Pancreas (tissue), 10 donors: ENCODE measurements at places on chromosomes 2 and 18. TPM values are rescaled to one million over a fixed set of nuclear protein-coding genes. Genes with fewer than 3 reads are reported as not detected.

DNA sequence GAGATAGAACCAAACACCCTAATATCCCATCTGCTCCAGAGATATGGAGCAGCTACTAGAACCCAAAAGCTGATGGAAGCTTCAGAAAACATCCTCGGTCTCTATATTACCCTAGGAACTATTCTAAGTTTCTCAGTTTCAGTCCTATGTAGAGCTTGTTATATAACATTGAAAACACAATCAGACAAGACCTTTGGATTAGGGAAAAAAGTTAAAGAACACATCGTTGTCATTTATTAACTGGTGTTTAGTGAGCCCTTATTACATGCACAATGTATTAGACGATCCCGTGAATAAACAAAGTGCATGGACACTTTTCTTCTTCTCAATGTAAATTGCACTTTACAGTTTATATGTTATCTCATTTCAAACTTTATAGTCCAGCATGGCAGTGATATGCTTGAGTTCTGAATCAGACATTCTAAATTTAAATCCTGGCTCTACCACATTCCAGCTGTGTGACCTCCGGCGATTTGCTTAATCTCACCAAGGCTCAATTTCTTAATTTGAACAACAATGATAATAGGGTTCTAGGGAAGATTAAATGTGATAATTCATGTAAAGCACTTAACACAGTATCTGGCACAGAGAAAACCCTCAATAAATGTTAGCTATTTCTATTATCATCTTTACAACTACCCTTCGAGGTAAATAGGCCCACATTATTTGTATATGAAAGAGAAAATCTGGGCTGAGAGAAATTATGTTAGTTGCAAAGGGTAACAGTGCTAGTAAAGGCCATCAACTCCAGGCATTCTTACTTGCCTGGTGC, 83.6 kb upstream of the PIK3C3 start:
- DNase-seq, result no peak

DNA sequence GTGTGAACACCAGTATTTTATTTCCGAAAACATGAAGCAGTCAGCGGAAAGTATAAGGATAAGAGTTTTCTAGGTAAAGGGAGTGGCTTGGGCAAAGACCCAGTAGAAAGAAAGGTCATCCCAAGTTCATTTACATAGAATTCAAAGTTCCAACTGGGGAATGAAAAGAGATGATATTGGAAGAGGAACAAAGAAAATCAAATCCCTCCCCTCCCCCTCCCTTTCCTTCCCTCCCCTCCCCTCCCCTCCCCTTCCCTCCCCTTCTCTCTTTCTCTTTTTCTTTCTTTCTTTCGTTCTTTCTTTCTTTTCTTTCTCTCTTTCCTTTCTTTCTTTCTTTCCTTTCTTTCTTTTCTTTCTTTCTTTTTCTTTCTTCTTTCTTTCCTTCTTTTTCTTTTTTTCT, 675.7 kb upstream of the NRXN1 start:
- DNase-seq, result no peak

- no peak for DNase-seq
These were observed 37.7 kb downstream of the FBXO48 start for GRCh38 chr2:68429311-68429826.

DNA sequence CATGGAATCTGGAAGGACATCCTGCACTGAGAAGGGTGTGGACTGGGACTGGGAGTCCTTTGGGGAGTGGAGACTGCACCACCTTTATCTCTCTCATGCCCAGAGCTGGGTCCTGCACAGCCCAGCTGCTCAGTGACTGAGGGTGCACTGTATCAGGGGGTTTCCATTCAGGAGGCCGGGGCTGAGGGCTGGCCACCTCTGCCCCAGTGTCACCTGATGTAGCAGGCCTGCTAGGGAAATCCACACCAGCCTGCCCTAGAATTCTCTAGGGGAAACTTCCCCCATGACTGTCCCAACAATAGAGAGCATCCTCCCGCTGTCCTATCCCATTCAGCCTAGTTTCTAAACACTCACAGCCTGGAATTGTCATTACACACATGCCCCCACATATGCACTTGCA, 116.7 kb downstream of the CTIF start:
- no peak for DNase-seq

GRCh38 chr18:56196495-56197225, 441.7 kb downstream of the TXNL1 start:
- no peak for DNase-seq

DNA sequence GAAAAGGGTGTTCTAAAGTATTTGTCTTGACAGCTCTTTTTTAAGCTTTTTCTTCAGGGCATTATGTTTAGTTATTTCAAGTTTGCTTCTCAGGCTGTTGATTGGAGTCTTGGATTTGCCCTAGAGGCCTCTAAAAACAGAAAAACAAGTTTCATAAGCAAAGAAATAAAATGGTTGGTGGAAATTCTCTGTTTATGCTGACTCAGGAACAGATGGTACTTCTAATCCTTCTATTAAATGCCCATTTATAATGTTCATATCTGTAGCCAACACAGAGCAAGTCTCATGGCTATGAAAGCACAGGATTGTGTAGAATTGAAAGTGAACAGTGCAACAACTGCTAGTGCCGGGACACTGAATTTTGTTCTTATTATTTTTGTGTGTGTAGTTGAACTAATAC, 60.4 kb downstream of the KCNJ3 start:
- DNase-seq, result no peak

DNA sequence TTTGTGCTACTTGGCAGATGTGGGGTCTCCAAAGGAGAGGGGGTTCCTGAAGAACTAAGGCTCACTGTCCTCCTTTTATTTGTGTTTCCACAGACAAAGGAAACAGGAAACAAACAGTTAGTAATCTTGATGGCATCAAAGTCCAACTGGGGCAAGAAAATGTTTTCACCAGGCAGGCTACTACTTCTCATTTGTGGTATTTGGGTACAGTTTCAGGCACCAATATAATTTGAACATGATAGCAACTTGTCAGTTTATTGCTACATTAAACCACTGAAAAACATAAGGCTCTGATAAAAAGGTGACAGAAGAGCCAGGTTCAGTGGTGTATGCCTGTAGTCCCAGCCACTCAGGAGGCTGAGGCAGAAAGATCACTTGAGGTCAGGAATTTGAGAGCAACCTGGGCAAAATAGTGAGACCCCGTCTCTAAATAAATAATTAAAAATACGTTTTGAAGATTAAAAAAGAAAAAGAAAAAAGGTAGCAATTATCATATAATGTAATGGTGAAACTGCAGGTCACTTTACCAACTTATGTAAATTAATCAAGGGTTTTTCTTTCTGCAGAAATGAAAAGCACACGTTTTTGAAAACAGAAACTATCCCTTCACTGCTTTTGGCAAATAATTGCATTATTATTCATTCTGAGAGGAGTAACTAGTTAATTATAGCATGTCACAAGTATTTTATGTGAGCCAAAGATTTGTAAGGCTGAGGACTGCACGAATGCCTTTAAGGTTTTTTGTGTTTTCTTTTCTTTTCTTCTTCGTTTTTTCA, 157.5 kb upstream of the CAVIN2 start:
- DNase-seq, result no peak

GRCh38 chr18:13658436-13659204, 67.7 kb downstream of the FAM210A start:
- no peak for DNase-seq

DNA sequence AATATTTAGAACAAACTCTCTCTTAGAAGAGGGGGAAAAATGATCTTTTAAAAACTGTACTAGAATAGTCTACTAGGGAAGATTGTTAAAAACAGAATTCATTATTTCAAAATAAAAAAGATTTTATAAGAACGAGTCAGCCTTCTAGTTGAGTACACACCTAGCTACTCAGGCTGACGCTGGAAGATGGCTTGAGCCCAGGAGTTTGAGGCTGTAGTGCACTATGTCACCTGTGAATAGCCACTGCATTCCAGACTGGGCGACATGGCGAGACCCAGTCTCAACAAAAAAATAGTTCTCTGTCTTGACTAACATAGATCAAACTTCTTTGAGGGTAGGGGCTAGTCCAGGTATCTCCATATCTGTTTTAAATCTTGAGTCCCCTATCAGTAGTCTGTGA, 33.9 kb downstream of the ERLEC1 start:
- no peak for DNase-seq

DNA sequence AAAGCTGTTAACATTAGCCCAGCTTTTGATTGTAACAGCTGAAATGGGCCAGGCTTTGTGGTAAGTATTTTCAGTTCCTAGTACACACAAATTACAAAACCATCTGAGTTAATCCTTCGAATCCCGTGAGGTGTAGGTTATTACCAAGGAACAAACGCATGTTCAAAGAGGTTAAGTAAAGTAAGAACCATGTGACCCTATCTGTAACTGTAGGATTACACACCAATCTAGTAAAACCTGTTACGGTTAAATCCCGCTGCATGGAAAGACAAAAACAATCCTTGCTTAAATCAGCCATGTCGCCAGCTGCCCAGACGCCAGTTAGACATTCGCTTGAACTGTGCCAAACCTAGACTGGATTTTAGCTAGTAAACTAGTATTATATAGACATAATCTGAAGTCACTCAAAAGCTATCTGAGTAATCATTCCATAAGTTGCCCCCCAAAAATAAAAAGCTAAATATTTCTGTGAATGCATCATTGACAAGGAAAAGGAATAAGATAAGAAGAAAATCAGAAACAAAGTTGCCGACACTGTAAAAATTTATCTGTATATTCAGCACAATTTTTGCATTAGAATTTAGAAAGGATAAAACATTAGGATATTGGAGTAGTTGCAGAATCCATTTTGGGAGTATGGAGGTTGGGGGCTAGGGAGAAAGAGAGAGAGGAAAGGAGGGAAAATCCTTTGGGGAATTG, 638.0 kb downstream of the CNTNAP5 start:
- no peak for DNase-seq

DNA sequence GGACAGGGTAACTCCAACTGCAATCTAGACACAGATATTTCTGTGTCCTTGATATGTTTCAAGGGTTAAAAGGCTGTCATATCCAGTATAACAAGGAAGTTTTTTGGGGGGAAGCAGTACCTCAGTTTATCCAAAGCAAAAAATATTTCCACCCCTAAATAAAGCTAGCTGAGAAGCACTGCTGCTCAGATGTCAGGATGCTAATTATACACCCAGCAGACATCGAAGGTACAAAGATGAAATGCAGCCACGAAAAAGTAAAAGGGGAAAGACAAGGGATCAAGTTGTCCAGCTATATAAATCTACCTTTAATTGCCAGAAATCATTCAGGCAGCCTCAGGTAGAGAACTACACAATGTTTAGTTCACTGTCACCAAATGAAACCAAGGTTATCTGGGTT, 26.2 kb downstream of the ELAC1 start:
- DNase-seq, result no peak

DNA sequence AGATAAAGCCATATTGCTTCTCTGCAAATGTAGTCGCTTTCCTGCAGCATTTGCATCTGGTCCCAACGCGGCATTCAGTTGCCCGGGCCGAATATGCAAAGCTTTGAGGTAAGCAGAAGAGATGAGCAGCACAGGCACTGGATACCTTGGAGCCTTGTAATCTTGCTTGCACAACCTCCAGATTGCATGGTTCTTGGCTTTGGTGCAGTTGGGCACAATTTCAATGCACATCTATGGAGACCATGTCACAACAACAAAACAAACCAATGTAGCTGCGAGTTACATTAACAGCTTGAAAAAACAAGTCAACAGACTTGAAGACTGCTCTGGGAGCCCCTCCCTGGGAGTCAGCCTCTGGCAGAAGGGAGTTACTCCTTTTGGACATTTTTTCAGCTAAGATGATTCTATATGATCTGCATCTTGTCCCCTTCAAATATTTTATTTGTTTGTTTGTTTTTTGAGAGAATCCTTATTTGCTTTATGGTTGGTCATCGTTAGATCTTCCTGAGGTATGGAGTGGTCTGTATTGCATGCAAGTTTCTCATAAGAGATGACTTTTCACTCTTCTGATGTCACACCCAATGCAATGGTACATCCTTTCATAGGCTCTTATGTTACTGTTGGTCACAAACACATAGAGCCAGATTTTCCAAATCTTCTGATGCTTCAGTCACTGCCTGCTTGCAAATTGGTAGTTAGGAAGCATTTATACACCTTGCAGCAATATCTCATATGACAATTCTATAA, 113.5 kb downstream of the EFEMP1 start:
- no peak for DNase-seq

DNA sequence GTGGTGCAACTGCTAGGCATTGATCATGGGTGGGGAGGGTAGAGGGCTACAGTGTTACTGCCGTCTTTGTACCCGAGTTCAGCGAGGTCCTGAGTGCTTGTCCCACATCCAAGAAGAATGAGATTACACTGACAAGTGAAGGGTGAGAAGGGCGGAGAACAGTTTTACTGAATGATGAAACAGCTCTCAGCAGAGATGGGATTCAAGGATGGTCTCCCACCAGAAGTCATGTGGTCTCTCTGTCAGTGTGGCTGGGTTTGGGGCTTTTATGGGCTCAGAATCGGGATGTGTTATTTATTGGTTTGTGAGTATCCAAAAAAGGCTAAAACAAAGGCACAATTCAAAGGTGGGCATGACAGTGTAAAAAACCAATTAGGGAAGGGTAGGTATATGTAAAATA, 10.8 kb upstream of the ASB1 start:
- DNase-seq, result no peak

DNA sequence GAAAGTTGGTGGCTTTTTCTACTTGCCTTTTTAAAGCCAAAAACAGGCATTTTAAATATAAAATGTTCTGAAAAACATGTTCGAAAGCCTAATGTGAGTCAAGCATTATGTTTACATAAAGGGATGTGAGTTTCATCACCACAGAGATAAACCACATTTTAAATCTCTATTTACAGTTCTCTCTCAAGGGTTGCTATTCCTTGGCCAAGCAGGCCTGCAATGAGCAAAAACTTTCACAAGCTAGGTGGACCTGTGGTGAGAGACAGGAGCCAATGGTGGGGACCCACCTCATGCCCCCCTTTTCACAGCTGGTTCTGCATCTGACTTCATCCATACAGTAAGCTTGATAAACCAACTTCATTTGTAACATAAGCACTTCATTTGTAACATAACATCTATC, 65.1 kb downstream of the CUL3 start:
- no peak for DNase-seq

- DNase-seq, result no peak
These were observed 111.3 kb downstream of the RIF1 start for GRCh38 chr2:151520976-151521375.

GRCh38 chr2:234960175-234961088, 8.6 kb downstream of the SH3BP4 start:
- no peak for DNase-seq

The RTP5 gene
- 0.19 TPM for polyA plus RNA-seq

The ASIC4 gene
- 0.27 TPM for polyA plus RNA-seq

The GULP1 gene
- polyA plus RNA-seq, result 5.4 TPM

The HNMT gene
- 40.0 TPM for polyA plus RNA-seq

The PDE6D gene
- polyA plus RNA-seq, result 8.9 TPM

The EML6 gene
- 2.3 TPM for polyA plus RNA-seq

The CLASP1 gene
- 9.3 TPM for polyA plus RNA-seq

The PROKR1 gene
- 0.02 TPM for polyA plus RNA-seq

The TRABD2A gene
- polyA plus RNA-seq, result 0.33 TPM

The MBOAT2 gene
- 5.7 TPM for polyA plus RNA-seq

The CASP10 gene
- polyA plus RNA-seq, result 3.4 TPM
